ENCODE measurements at places on chromosomes 1 and 21.

GRCh38 chr1:53070621-53071020 lies 8.6 kb downstream of the PODN start:
- DNase-seq: no peak

DNA sequence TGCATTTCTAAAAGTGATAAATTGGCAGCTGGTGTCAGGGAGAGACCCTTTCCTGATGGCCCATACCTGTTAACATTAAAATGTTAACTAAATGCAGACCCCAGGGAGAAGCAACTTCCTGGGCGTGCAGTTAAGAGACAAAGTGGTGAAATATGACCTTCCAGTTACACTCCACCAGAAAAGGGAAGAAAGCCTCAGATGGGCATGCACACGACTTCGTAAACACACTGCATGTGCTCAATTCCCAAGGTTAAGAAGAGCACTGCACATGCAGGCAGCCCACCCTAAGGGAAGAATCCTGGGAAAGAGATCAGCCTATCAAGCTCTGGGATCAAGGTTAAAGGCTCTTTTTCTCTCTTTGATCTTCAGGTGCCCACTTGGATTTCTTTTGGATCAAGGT lies 9.7 kb upstream of the GBP6 start:
- no peak for DNase-seq

- DNase-seq: no peak
Measured at GRCh38 chr1:239958063-239958462, 133.6 kb upstream of the FMN2 start.

- DNase-seq: no peak
Measured at GRCh38 chr21:45998871-45999580, 17.5 kb downstream of the COL6A1 start.

GRCh38 chr1:41338820-41339219 lies 22.4 kb upstream of the FOXO6 start:
- no peak for DNase-seq
